Activated CD4-positive, alpha-beta memory T cell treated with anti-CD3 and anti-CD28 coated beads for 36 hours (primary cell): ENCODE measurements at places on chromosomes 5 and 9. TPM values are rescaled to one million over a fixed set of nuclear protein-coding genes. Genes with fewer than 3 reads are reported as not detected.

- DNase-seq, result no peak
Observed at GRCh38 chr5:146068206-146068605, 37.2 kb downstream of the PLAC8L1 start.

DNA sequence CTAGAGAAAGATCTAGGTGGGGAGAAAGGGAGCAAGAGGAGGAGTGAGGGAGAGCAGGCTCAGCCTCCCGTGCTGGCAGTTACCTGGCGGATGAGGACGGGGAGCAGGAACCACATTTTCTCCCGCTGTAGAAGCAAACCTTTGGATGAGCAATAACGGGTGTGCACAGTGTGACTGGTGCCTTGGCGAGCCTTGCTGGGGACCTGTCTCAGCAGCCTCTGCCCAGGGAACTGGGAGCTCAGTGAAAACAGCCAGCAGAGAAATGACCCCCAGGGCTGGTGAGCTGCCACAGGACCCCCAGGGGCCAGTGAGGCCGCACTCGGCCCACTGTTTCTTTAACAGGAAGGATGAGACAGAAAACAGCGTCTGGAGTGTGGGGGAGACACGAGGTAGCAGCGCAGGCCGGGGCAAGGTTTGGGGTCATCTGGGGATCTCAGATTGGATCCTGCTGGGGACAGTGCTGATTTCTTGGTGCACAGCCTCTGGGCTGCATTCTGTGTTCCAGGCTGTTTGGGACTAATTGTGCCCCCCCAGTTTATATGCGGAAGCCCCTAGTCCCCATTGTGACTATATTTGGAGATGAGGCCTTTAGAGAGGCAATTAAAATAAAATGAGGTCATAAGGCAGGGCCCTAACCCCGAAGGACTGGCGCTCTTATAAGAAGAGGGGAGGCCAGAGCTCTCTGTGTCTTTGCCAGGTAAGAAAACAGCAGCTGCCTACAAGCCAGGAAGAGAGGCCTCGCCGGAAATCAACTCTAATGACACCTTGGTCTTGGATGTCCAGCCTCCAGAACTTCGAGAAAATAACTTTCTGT, 118.8 kb upstream of the PHYKPL start:
- DNase-seq, result no peak

DNA sequence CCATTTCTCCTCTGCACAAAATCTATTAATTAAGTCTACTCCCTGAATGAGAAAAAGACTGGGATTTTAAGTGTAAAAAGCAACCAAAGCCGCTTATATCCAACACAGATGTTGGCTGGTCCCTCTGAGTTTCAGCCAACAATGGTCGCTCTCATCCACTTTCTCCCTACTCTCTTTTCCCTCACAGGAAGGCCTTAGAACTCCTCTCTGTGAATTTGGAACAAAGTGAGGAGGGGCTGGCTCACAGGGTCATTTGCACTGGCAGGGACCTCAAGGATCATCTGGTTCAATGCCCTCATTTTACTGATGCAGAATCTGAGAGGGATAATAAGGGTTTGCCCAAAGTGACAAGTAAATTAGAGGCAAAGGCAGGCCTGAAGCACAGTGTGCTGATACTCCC, 64.0 kb downstream of the DPYSL3 start:
- DNase-seq, result no peak

DNA sequence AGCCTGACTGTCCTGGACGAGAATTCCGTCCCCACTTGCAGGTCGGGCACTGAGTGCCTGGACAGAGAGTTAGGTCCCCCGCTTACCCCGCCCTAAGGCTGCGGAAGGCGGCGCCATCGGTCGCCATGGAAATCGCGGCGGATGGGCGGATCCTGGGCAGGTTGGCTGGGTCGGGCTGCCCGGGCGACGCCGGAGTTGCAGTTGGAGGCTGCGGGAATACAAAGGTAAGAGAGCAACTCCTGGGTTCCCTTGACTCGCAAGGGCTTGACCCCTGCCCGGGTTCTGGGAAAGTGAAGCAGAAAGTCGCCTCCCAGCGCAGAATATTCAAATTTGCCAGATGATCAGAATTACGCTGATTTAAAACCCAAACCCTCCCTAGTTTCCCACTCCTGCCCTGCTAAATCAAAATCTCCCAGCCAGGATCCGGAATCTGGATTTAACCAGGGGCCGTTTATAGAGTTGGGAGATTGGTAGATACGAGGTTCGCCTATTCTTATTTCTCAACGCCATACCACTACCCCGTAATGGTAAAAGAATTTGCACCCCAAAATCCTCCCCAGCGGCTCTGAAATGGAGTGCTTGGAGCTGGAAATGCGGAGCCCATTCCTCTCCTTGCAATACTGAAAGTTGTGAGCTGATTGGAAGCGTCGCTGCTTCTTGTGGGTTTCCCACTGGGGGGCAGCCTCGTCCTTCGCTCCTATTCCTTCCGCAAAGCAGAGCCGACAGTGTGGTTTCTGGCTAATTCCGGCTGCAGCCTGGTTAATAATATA, 156.4 kb upstream of the RASEF start:
- no peak for DNase-seq

DNA sequence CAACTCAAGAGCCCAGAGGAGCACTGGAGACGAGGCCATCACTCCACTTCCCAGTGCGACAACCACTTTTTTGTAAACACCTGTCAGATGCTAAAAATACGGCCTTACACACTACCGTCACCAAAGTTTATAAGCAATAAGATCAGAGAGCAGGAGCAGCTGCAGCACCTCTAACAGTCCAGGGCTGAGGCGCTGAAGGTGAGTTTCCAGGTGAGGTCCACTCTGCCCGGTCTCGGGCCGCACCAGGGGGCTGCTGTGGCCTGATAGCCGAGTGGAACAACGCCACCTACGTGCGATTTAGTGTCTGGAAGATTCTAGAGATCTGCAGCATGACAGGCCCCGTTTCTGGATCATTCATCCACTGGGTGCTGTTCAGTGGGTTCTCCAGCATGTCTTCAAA, 25.8 kb upstream of the CAMSAP1 start:
- no peak for DNase-seq

DNA sequence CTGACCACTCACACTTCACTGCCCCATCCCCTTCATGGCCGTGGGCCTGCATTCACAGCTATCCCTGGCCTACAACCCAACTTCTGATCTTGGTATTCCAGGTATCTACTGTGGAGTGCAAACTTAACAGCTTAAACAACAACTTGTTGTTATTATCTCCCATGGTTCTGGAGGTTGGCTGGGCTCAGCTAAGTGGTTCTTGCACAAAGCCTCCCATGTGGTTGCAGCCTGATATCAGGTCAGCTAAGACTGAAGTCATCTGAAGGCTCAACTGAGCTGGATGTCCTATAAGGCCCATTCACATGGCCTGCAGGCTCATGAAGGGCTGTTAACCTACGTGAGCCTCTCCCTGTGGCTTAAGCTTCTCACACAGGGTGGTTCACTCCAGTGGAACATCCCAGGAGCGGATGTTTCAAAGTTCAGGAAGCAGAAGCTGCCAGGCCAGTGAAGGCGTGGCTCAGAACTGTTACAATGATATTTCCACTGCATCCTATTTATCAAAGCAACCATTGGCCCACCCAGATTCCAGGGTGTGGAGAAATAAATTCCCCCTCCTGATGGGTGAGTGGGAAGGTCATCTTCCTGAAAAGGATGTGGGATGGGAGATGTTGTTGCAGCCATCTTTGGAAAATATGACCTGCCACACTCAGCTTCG, 30.0 kb upstream of the TRIO start:
- no peak for DNase-seq

GRCh38 chr9:14030375-14031059, 283.4 kb downstream of the NFIB start:
- no peak for DNase-seq

Gene GAPVD1
- total RNA-seq, result 42.2 TPM

Gene MSX2
- total RNA-seq, result not detected

Gene CD274
- total RNA-seq, result 28.3 TPM

Gene CARD6
- 1.4 TPM for total RNA-seq

Gene SIGMAR1
- total RNA-seq, result 65.9 TPM

Gene TNFAIP8
- total RNA-seq, result 153 TPM
